ENCODE measurements at places on chromosomes 16 and 17.

- DNase-seq, result no peak
Measured at GRCh38 chr17:48299760-48300159, 130.3 kb downstream of the SKAP1 start.

GRCh38 chr17:45409659-45410076, 23.0 kb downstream of the ARHGAP27 start:
- no peak for DNase-seq

DNA sequence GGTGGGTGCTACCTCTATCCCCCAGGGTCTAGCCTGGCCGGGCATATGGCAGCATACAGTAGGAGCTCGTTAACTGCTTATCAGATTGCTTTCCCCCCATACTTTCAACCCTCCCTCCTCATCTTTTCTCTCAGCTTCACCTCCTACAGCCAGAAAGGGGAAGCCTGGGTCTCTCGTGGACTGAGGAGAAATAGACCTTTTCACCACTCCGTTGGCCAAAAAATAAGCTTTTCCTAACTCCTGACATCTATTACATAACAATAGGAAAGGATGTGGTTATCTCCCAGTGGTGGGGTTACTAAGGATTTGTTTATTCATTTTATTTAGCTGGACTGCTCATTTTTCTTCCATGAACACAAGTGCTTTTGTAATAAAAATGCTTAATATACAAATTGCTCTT, 9.0 kb upstream of the CXCL16 start:
- no peak for DNase-seq

DNA sequence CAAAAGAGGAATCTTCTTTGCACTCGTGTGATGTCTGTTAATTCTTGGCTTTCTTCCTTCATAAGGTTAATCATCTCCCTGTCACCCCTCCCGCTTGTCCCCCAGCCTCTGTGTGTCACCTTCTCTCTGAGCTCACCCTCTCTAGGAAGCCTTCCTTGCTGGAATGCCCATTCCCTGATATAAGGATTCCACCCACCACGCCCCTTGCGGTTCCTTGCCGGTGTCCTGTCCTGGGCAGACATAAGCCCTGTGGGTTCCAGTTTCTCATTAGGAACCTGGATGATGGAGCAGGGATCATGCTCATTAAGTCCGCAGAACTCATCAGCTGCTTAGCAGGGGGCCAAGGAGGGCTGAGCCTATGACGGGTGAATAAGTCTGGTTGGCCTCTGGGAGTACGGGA, 559.3 kb downstream of the MAF start:
- no peak for DNase-seq

DNA sequence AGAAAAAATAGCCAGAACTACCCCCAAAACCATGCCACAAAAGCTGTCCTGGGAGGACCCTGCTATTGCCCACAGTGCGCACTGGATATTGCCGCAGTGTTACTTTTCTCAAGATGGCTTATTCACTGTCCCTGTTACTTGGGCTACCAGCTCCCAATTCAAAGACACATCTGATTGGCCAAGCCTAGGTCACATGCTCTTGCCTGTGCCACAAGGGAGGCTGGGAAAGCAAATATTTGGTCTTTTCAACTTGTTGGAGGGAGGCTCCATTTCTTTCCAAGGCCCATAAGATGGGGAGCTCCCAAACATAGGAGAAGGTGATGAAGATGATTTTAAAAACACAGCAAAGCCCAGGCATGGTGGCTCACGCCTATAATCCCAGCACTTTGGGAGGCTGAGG, 257.0 kb downstream of the SHISA9 start:
- DNase-seq, result no peak

DNA sequence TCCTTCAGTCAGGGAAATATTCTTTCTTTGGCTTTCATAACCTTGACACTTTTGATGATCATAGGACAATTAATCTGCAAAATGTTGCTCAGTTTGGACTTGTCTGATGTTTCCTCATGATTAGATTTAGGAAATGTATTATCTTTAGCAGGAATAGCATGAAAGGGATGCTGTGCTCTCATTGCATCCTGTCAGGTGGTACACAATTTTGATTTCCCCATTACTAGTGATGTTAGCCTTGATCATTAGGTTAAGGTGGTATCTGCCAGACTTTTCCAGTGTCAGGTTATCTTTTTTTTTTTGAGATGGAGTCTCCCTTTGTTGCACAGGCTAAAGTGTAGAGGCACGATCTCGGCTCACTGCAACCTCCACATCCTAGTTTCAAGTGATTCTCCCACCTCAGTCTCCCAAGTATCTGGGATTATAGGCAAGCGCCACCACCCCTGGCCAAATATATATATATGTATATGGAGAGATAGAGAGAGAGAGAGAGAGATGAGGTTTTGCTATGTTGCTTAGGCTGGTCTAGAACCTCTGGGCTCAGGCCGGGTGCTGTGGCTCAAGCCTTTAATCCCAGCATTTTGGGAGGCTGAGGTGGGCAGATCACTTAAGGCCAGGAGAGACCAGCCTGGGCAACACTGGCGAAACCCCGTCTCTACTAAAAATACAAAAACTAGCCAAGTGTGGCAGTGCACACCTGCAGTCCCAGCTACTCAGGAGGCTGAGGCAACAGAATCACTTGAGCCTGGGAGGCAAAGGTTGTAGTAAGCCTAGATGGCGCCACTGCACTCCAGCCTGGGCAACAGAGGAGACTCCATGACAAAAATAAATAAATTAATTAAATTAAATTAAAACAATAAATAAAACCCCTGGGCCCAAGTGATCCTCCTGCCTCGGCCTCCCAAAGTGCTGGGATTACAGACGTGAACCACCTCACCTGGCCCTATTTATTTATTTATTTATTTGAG, 15.8 kb upstream of the CAVIN1 start:
- peak; percentile 43 for DNase-seq

DNA sequence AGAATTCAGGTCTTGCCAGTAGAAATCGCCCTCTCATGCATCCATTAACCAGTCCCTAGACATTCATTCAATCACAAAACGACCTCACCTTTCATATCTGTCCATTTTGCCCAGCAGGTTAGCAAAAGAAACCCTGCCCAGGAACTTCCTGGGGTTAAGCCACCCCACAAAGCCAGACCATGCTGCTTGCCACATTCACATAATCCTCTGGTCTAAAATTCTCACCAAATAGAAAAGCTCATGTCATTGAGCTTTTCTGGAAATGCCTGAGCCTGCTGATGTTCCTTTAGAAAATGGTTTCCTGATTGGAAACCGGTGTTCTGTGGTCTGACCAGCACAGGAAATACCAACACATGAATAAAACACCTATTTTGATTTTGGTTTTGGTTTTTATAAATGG, 21.6 kb upstream of the DYNLRB2 start:
- no peak for DNase-seq

DNA sequence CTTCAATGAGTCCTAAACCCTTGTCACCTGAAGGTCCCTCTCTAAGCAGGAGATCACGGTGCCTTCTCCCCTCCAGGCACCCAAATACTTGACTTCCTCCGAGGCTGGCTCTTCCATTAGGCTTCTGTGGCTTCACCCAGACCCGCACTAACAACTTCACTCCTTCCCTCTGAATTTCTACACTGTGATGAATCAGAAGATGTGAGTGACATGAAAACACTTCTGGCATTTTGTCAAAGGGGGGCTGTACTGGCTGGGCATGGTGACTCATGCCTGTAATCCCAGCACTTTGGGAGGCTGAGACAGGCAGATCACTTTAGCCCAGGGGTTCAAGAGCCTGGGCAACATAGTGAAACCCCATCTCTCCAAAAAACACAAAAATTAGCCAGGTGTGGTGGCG, 72.6 kb upstream of the CNEP1R1 start:
- no peak for DNase-seq

GRCh38 chr17:17298108-17298507, 5.1 kb upstream of the NT5M start:
- DNase-seq, result no peak

- no peak for DNase-seq
Measured at GRCh38 chr17:70810609-70811008, 641.3 kb downstream of the KCNJ2 start.

GRCh38 chr16:28872952-28873351, 5.3 kb upstream of the ATP2A1 start:
- no peak for DNase-seq

- no peak for DNase-seq
Measured at GRCh38 chr17:15648386-15648785, 28.9 kb upstream of the FBXW10B start.

Data from activated CD4-positive, alpha-beta T cell treated with anti-CD3 and anti-CD28 coated beads, Interleukin-2, amount 50 U/mL, for 1 hour (primary cell).